ENCODE measurements at places on chromosomes 2 and 18.

GRCh38 chr18:70331456-70332097 is 42.7 kb downstream of the SOCS6 start:
- no peak for DNase-seq

DNA sequence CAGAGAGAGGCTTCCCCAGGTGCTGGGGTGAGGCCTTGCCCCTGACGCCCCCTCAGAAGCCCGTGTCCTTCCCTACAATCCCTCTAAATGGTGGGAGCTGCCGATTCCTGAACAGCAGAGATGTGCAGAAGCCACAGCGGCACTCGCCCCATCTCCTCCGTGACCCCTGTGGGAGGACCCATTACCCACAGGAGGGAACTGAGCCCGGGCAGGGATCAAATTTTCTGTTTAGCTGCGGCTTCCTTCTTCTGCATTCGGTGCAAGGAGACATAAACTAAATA is 181.2 kb upstream of the RAB6C start:
- no peak for DNase-seq

- peak; percentile 96 for DNase-seq
Observed at GRCh38 chr2:239264838-239265651, 135.8 kb downstream of the HDAC4 start.

DNA sequence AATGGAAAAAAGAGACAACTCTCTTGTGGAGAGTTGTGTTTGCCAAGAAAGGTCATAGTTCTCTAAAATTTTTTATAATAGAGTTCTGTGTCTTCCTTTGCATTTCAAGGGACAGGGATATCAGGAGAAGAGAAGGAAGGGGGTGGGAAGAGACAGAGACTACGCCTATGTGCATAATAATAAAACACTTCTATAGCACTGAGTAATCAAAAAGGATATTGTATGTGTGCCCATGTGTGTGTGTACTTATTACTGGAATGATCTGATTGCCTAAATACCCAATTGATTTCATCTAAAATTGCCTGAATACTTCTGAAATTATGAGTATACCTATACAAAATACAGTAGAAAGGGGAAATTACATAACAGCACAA is 803.7 kb upstream of the ACVR2A start:
- DNase-seq: no peak

- DNase-seq: no peak
Observed at GRCh38 chr2:240156435-240157146, 16.1 kb upstream of the OTOS start.

GRCh38 chr2:11722292-11723060 is 24.0 kb upstream of the LPIN1 start:
- DNase-seq: no peak

DNA sequence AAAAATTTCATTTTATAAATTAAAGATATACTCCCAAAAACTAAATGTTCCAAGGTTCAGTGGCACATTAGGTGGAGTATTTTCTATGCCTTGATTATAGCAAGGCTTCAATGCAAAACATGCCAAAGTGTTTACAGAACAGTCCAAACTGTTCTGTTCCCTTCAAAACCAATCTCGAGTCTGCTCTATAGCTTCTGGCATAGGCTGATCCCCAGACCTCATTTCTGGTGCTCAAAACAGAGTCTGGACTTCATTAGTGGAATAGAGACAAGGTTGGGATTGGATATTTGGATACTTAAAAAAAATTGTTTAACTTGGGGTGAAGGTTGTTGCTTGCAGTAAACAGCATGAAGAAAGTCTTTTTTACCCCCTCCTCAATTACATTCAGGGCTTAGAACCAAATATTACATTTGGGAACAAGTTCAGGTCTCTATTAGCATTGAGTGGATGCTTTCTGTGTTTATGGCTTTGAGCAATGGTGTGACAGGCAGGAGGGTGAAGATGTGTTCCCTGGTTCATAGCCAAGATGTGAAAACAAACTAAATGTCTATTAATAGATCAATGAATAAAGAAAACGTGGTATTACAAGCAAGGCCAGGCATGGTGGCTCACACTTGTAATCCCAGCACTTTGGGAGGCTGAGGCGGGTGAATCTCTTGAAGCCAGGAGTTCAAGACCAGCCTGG is 208.1 kb upstream of the RND3 start:
- DNase-seq: no peak

DNA sequence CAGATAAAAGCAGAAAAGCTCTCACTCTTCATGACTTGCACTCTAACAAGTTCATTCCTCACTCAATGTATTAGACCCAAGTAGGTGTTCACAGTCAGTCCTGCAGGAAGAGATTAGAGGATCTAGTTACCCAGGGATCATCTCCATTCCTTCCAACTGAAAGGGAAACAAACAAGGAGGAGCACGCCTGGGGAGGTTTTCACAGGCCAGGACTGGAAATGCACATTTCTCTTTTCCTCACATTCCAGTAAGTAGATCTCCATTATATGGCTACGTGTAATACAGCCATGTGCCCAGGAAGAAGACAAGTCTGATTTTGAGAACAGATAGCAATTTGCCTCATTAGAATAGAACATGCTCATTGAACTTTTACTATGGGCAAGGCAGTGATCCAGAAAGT is 1132.2 kb upstream of the FAM98A start:
- DNase-seq: no peak

DNA sequence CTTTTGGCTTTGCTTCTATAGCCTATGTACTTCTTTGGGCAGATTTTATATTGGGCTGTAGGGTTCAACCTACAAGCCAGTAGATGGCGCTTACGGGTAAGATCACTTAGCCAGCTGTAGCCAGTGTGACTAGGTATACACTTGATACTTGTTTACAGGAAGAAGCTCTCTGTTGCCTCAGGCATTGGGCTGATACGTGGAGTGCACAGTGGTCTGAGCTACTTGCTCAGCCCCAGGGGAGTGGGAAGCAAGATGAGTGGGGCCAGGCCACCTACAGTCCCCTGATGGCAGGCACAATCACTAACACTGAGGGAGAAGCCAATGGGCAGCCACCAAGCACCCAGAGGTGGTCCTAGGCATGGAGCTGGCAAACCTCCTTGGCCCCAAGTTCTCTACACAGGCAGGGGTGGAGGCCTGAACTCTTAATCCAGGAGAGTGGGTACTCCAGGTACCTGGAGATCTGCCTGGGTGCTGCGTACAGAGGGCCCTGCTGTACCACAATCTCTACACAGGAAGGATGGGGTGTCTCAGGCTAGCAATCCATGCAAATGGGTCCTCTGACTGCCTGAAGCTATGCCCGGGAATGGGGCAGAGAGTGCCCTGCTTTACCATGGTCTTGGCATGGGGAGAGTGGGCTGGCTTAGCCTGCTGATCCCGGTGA is 122.2 kb downstream of the NCOA1 start:
- peak; percentile 61 for DNase-seq

GRCh38 chr2:137937246-137937645 is 27.0 kb upstream of the HNMT start:
- no peak for DNase-seq

DNA sequence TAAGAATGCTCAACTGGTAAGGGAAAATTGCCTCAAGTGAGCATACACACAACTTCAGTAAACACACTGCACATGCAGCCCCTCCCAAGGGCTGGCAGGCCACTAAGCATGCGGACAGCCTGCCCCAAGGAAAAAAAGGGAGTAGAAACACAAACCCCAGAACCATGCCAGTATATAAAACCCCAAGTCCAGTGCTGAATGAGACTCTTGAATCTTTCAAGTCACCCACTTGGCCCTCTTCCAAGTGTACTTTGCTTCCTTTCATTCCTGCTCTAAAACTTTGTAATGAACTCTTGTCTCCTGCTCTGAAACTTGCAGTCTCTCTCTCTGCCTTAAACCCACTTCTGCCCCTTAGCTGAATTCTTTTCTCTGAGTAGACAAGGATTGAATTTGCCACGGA is 736.4 kb downstream of the RNF144A start:
- no peak for DNase-seq

DNA sequence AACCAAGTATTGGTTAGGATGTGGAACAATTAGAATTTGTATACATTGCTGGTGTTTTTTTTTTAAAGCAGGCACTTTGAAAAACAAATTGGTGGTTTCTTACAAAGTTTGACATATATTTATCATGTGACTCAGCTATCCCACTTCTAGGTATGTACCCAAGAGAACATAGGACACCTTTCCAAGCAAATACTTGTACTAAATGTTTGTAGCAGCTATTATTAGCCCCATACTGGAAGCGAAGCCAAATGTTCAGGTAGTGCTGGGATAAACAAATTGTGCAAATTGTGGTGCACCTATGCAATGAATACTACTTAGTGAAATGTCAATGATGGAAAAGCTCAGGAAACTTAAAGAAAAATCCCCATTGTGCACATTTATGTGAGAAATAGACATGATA is 101.0 kb downstream of the MIB1 start:
- DNase-seq: no peak

DNA sequence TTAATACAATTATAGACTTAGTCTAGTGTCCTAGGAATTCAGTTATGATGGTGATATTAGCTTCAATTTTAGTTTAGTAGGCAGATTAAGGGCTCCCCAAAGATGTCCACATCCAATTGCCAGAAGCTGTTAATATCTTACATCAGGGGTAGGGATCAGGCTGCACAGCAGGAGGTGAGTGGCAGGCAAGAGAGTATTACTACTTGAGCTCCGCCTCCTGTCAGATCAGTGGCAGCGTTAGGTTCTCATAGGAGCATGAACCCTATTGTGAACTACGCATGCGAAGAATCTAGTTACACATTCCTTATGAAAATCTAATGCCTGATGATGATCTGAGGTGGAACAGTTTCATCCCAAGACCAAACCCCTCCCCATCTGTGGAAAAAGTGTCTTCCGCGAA is 54.9 kb downstream of the NYAP2 start:
- no peak for DNase-seq
